ENCODE measurements at places on chromosomes 7 and 10. TPM values are rescaled to one million over a fixed set of nuclear protein-coding genes. Genes with fewer than 3 reads are reported as not detected.

Gene PRSS37
- not detected for total RNA-seq

Gene SUGCT
- total RNA-seq: 5.8 TPM

Gene FAM237B
- not detected for total RNA-seq

Gene HOXA13
- 1.5 TPM for total RNA-seq

Gene FANK1
- 11.8 TPM for total RNA-seq

Gene GNGT1
- not detected for total RNA-seq

Gene TAS2R60
- total RNA-seq: not detected

Gene RELN
- total RNA-seq: 17.5 TPM

Gene ABI1
- total RNA-seq: 45.5 TPM

Gene ITPRIP
- total RNA-seq: 8.5 TPM

Gene PDGFA
- 49.7 TPM for total RNA-seq

Gene CCL26
- total RNA-seq: 1.00 TPM

Gene ZNF3
- total RNA-seq: 52.8 TPM

Gene SPDYE9
- not detected for total RNA-seq

Gene SLC16A9
- 18.2 TPM for total RNA-seq

Gene NPFFR1
- not detected for total RNA-seq

Gene GPR15LG
- total RNA-seq: 0.70 TPM

Gene PTF1A
- total RNA-seq: 0.51 TPM

Gene UMAD1
- total RNA-seq: 9.0 TPM

Gene TBXAS1
- total RNA-seq: 4.2 TPM

Gene SPDYE2B
- not detected for total RNA-seq

Gene EBF3
- 26.1 TPM for total RNA-seq

Gene OR2A5
- not detected for total RNA-seq

Gene KCNIP2
- 1.4 TPM for total RNA-seq

Gene SLIT1
- 55.7 TPM for total RNA-seq

Measured in type B pancreatic cell (in vitro differentiated cells).